ENCODE measurements at places on chromosomes 11 and 22. TPM values are rescaled to one million over a fixed set of nuclear protein-coding genes. Genes with fewer than 3 reads are reported as not detected.

TAGLN gene
- 0.96 TPM for total RNA-seq

PHF21A gene
- total RNA-seq: 15.3 TPM

CADM1 gene
- total RNA-seq: 62.4 TPM

RAB39A gene
- total RNA-seq: 6.2 TPM

SLC43A3 gene
- 37.0 TPM for total RNA-seq

SYT12 gene
- total RNA-seq: 0.19 TPM

PRG3 gene
- not detected for total RNA-seq

LSP1 gene
- total RNA-seq: not detected

- DNase-seq: no peak
Measured at GRCh38 chr11:125128450-125128849, 17.0 kb upstream of the TMEM218 start.

- no peak for DNase-seq
Measured at GRCh38 chr11:66013762-66014100, 1.9 kb downstream of the CST6 start.

DNA sequence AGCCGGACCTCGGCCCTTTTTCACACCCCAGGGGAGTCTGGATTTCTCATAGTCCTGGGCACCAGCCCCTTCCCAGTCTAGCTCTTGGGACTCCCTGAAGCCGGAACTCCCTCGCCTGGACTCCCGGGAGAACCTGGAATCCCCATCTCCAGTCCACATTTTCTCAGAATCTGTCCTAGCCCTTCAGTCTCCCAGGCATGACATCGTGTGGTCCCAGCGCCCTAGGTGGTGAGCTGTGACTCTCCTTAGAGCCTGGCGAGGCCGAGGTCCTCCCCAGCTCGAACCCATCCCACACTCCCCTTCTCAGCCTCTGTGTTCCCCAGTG, 673 bp upstream of the DUSP18 start:
- no peak for DNase-seq

- no peak for DNase-seq
Measured at GRCh38 chr22:41524809-41525449, 19.3 kb downstream of the POLR3H start.

DNA sequence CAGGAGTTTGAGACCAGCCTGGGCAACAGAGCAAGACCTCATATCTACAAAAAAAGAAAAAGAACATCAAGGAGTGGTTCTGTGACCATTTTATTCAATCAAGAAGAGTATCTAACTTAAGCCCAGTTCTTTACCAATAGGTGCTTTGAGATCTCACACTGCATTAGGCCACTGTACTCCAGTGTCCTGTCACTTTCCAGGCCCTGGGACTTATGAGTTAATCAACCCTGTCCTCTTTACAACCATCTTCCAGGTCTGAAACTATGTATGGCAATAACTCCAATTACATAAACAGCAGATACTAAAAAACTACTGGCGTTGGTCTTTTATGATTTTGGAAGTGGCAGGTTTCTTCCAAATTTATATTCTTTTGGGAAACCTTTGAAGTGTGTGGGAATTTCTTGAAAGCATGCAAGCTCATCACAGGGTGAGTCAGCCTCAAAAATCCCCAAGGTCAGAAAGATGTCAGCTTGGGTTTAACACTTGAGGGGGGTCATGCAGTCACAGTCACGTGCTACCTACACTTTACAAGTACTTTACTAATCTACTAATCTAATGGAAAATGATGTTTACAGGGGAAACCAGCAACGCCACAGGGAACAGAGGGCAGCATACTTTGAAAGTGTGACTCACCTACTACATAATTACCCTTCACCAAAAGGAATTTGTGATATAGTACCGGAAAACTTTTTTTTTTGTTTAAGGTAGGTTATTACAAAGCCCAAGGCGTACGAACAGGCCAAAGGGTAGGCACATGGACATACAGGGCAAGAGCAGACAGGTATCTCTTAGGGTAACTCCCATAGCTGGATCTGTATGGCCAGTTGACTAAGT, 15.6 kb downstream of the PISD start:
- DNase-seq: no peak

DNA sequence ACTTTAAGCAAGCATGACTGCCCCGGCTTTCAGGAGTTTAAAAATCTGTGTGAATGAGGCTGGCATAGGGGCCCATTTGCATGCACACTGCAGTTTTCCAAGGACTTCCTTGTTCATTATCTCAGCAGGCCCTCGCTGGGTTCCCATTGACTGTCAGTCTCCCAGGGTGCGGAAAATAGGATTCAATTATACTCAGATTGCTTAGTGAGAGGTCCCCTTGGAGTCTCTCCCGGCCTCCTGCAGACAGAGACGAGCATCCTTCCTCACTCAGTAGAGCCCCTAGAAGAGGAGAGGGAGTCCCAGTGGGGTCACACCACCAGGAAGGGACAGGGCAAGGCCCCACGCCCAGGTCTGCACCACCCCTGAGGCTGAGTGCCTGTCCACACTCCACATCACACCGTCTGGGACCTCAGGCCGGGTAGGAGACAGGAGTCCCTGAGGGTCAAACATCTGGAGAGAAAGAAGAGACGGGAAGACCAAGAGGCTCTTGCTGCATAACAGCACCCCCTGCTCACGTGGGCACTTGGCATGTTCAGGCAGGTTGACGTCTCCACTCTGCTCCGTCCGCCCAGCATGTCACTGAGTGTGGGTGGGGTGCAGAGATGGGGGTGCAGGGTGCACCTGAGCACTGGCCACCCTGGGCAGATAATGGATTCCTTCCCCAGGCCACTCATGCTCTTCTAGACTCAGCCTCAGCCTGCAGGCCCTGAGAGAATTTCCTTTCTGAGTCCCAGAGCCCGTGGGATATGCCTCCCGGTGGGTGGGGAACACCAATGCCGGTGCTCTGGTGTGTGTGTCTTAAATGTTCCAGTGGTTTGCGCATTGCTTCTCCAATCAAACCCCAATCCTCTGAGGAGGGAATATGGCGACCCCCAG, 58.8 kb downstream of the MCM5 start:
- no peak for DNase-seq

GRCh38 chr11:18668131-18668530, 30.4 kb upstream of the TMEM86A start:
- no peak for DNase-seq

DNA sequence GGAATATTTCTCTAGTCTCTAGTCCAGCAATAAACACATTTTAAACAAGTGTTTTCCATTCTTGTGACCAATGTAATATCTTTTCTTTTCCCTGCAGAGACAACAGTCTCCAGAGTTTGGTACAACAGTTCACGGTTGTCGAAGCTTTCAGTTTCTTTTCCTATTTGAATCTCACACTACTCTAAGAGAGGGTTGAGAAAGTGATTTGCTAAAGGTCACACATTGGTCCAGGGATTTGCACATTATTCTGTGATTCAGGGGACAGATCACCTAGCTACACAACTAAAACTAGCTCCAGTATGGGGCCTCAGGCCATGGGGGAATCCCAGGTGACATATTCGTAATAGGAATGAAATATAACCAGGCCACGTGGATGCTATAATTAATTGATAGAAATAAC, 132.5 kb downstream of the HIPK3 start:
- DNase-seq: no peak

GRCh38 chr11:18368221-18368620, 26.1 kb upstream of the LDHA start:
- DNase-seq: no peak

DNA sequence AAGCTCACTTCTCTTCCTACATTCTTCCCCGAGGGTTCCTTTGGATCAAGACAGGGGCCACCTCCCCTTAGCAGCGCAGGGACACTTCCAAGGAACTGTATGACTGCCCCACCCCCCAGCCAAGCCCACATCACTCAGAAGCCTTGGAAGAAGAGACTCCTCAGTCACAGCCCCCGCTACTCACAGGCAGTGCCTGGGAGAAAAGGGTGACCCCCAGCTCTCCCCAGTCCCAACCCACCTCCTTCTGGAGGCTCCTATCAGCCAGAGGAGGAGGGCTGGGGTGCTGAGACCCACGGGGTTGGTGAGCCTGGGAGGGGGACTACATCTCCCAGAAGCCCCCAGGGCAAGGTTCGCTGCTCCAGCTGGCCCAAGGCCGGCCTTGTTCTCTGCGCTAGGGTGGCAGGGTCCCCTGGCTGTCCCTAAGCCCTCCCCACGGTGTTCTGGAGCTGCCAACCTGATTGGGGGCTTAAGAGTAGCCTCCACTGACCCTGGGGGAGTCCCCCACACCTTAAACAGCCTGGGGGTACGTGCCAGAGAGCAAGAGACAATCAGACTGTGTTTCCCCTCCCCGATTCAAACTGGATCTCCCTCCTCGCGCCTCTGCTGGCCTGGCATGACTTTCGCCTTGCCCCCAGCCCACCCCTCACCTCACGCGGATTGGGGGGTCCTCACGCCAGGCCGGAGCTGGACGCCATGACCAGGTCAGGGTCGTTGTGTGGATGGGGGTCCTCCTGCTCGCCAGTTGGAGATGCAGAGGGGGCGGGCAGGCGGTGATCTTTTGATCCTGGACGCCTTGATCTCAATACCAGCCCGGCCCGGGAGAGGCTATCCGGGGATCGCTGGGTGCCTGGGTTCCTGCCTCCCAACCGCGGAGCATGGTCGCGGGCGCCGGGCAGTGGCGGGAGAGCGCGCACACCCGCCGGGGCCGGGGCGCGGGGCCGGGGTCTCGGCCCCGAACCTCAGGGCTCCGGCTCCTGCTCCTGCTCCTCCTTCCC, 838 bp downstream of the BCL9L start:
- DNase-seq: peak; percentile 38
